ENCODE measurements at places on chromosomes 2 and 18.

DNA sequence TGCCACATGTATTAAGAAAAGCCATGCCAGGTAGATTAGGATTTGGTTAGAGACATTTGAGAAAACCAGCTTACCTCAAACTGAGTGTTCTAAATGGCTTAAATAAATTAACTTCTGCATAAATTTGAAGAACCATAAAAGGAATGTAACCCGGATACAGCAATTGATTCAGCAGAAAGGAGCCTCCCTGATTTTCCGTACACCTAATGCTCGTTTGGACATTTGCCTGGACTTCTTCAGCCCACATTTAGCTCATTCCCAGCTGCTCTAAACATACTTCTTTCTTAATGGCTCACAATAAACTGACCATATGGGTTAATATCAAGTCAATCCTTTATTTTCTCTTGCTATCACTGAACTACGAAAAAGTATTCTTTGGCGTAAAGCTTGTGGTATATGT is 392.4 kb downstream of the ZNF516 start:
- DNase-seq, result no peak

- peak; percentile 2 for DNase-seq
Measured at GRCh38 chr2:20599861-20600461, 50.9 kb downstream of the HS1BP3 start.

GRCh38 chr2:18988631-18989232 is 369.7 kb downstream of the OSR1 start:
- DNase-seq, result no peak

GRCh38 chr18:7332452-7332851 is 101.6 kb downstream of the LRRC30 start:
- DNase-seq, result no peak

DNA sequence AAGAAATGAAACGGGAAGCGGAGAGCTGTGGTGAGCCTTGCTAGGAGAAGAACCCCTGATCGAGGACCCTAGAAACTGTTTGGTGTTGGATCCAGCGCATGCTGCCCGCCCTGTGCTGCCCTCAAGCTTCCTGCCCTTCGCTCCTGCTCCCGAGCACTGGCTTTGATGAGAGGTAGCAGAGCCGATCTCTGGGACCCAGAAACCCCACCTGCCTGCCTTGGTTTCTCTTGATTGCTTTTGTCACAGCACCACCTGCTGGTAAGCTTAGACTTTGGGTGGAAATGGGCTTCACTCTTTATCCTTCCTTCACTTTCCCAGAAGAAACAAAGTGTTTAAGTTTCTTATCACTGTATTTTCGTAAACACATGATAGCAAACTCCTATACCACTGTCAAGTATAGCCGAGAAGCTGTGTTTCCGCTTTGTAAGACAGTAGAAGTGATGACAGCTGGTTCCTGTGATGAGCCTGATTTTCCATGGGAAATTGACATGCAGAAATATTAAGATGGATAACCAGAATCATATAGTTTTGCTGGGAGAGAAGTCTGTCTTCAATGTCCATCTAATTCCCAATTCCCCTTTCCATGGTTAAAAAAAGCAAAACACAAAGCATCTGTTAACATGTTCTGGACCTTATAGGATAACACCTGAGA is 267.4 kb downstream of the PHLPP1 start:
- peak; percentile 52 for DNase-seq

- DNase-seq, result no peak
Measured at GRCh38 chr2:48161628-48162027, 255.3 kb upstream of the FBXO11 start.

DNA sequence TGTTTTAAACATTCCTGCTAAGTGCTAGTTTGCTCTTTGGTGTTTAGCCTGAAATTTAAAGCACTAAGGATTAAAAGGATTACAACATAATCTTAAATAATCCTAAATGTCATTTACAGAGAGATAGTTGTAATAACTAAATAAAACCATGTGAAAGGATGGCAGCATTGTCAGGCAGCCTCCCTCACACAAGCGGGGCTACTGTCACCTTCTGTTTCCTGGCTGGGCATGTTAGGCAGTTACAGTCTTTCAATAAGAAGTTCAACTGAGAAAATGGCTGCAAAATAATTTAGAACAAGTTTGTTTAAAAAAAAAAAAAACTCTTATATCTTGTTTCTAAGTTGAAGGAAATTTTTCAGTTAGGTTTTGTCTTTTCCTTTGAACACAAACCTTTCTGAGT is 124.9 kb downstream of the ARHGAP15 start:
- DNase-seq, result no peak

GRCh38 chr2:134573085-134573370 is 145.8 kb downstream of the TMEM163 start:
- no peak for DNase-seq

DNA sequence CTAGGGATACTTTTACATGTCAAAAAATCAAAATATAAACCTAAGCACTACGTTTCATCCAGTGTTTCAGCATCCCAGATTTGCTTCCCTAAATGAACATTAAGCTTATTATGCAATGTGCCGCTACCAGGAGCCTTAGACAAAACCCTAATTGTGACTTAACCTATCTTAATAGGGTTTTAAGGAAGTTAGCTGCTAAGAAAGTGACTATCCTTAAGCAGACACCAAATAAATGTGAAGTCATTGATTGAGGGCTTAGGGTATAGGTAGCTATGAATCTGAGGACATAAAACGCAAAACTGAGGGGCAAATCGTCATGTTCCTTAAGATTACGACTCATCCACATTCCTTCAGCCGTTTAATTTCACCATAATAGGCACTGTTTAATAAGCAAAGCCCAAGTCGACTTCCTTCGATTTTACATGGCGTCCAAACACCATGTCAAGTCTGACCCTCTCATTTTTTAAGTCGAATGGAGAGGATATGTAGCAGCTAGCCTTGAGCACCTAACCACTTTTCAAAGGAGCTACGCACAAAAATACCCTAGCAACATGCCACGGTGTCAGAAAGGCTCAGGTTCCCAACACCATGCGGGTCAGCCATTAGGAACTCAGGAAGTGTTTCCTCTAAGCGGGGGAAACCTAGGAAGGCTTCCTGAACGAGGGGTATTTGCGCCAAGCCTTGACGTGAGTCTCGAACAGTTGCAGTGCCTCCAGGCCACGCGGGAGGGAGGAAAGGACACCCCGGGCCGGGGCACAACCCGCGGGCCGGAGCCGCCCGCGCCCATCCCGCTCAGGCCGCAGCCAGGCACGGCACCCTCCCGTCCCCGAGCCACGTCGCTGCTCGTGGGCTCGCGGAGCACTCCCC is 1.0 kb downstream of the HDLBP start:
- DNase-seq, result no peak

GRCh38 chr2:215362562-215362904 is 50.7 kb downstream of the ATIC start:
- DNase-seq, result no peak

DNA sequence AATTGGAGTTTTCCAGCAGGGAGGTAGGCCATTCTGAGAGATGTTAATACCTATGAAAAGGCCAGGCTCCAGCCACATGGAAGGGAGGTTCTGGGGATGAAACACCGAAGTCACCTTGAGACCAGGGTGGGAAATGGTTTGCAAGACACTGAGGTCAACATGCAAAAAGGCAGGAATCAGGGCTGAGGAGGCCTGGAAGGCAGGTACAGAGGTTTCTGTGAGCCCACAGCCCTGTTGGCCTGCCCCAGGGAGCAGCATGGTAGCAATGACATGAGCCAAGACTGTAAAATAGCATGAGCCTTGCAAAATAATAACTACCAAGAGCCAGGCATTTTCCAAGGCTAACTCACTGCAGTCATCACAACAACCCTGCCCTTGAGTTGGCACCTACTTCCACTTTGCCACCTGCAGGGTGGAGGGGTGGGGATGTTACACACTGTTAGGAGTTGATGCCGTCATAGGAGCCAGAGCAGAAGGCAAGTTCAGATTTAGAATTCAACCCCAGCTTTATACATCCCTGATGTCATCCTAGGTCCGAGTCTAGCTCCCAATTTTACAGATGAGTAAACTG is 61.3 kb downstream of the ZBTB7C start:
- no peak for DNase-seq

- DNase-seq, result no peak
Measured at GRCh38 chr2:15667809-15668556, 76.3 kb downstream of the DDX1 start.

GRCh38 chr2:13686262-13686661 is 946.3 kb upstream of the LRATD1 start:
- no peak for DNase-seq

- no peak for DNase-seq
Measured at GRCh38 chr18:46314011-46314410, 209.8 kb downstream of the HAUS1 start.

GRCh38 chr18:26722565-26722931 is 143.0 kb downstream of the AQP4 start:
- no peak for DNase-seq

GRCh38 chr2:36277146-36277808 is 78.3 kb upstream of the CRIM1 start:
- peak; percentile 19 for DNase-seq
